ENCODE measurements at places on chromosomes 1 and 21.

DNA sequence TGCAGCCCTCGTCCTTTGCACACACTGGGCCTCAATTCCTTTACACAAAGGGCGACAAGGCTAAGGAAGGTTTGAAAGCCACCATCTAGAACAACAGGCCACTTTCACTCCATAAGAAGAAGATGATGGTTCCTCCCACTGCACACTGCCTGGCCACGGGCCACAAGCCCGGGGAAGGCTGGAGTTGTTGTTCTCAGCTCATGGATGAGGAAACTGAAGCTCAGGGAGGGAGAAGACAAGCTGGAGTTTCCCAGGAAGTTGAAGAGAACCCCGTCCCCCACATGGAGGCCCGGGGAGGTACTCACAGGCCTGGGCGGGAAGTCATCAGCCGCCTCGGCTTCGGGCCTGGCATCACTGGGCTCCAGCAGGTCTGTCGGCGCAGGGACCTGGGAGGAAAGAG, 24.6 kb upstream of the DDOST start:
- no peak for DNase-seq

GRCh38 chr1:86906419-86906818, 7.5 kb downstream of the SELENOF start:
- no peak for DNase-seq

- DNase-seq = no peak
Observed at GRCh38 chr1:201732351-201732750, 96.6 kb upstream of the IPO9 start.

DNA sequence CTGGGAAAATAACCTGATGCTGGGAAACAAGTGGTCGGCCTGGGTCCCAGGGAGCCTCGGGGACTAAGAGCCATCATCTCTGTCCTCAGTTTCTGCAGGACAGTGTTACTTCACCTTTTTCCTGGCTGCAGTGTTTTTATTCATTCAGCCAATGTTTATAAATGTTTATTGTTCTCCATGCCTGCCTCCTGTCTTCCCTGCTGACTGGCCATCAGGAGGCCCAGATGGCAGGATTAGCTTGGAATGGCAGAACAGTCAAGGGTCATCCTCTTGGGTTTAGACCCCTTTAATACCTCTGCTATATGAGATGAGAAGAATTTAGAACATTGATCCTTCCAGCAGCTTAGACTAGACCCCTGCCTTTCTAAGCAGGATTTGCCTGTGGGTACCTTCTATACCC, 13.3 kb downstream of the MAPKAPK2 start:
- no peak for DNase-seq

DNA sequence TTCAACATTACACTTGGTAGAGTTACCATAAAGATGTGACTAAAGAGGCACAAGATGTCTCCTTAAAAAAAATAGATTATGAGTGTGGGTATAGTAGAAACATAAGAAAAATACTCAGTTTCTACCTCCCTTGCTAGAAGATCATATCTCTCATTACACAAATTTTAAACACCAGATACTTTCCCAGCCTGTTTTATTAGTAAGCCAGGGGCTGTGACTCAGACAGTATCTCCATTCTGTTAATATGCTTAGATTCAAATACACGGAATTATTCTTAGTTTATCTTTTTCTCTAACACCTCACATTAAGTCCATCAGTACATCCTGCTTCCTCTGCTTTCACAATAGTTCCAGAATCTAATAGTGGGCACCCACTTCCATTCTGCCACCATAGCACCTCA, 561.8 kb upstream of the ADAMTS5 start:
- DNase-seq = no peak

DNA sequence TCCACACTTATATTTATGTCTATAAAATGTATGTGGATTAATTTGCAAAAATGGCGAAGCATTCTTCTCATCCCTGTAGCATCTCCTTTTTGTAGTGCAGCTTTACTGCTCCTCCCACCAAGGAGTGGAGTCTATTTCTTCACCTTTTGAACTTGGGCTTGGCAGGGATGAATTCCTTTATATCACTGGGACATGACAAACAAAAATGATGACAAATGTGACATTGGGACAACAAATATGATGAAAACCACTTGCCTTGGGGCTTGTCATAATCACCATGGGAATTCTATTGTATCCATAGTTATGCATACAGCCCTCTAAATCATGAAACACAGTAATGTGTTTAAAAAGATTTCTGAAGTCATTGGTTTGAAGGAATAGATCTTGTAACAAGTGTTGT, 155.0 kb downstream of the TNFSF18 start:
- no peak for DNase-seq

DNA sequence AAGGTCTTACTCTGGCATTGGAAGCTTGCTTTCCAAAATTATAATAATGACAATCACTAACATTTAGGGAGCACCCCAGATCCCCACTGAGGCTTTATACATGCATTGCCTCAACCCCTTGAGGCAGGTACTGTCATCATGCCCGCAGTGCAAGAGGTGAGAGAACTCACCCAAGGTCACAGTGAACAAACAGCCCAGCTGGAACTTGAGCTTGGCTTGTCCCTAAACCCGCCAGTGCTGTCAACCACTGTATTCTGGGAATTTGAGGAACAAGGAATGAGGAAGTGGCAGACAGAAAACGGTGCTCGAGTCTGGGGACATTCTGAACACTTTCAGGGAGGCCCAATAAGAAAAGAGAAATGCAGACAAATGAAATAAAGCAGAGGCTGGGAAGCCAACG, 34.6 kb upstream of the TLR5 start:
- no peak for DNase-seq

DNA sequence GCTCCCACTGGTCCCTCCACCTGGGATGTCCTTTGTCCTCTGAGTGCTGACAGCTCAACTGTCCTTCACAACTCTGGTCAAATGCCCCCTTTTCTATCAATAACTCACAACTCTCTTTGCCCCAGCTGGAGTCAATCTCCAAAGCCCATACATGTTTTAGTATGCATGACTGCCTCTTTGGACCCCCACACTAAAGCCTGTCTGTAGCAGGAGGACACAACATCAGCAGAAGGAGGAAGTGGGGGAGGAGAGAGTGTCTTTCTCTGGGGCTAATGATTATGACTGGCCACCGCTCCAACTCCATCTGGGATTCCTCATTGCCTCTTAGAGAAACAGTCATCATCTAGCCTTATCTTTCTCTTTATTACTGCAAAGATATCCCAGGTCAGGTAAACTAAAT, 186.6 kb upstream of the FGGY start:
- no peak for DNase-seq

GRCh38 chr1:89710498-89711139, 77.7 kb downstream of the LRRC8C start:
- DNase-seq = no peak

DNA sequence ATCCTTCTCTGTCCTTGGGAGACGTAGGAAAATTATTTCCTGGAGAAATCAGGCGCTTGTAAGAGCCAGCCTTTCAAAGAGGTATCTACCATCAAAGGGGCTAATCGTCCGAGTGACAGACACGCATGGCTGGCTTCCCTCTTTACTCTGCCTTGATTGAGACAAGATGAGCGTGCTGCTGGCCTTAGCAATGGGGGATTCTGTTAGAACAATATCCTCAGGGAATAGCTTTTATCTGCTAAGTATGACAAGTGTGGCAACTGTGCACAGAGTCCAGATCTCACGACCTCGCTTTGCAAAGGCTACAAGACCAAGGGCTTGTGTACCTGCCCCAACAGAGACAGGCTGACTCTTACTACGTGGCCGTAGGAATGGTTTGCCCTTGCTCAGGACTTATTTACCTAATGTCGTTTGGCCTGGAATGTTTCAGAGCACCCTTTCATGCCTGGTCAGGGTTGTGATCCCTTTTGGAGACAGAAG, 417.1 kb downstream of the KIF26B start:
- no peak for DNase-seq

DNA sequence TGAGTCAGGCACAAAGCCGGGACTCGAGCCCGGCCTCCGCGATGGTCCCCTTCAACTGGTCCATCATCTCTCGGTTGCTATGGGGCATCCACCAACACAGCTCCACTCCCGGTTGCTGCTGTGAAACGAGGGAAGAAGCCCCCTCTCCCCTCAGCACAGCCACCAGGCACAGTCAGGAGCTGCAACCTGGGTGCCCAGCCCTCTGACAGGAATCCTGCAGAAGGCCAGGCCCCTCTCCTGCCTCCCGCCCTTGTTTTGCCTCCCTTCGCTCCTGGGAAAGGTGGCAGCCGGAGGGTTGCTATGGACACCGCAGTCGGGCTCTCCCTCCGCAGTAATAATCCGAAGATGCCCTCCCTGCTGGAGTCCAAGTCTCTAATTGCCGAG, 8.9 kb upstream of the KCNN3 start:
- DNase-seq = no peak

- DNase-seq = no peak
Observed at GRCh38 chr1:233209481-233209880, 86.0 kb downstream of the PCNX2 start.

DNA sequence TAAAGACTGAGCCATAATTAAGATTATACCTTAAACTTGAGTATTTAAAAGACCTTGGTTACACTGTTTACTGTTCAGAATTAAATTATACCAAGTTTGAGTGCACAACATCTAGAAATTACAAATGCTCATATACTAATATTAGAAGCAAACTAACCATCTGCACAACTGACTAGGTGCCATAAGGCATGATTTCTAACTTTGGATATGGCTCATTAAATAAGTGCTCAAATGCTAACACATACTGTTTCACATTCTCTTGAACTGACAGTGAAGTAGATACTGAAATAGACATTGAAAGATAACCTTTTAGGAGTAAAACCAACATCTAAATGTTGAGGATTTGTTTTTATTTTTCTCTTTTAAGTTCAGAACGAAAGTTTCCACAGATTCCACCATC, 74.1 kb downstream of the PRKAA2 start:
- no peak for DNase-seq

- no peak for DNase-seq
Observed at GRCh38 chr1:158037008-158037865, 43.8 kb downstream of the KIRREL1 start.

DNA sequence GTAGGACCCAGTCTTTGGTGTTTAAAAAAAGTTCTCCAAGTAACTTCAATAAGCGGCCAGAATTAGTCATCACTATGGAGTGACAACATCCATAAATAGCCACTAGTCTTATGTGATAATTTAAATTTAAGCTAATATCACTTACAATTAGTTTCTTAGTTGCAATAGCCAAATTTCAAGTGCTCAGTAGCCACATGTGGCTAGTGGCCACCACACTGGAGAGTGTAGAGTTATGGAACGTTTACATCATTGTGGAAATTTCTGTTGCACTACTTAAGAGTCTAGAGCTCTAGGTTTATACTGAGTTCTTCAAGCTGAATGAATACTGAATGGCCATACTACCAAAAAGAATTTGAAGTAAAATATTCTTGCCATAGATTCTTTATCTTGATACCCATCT, 121.1 kb downstream of the RUNX1 start:
- DNase-seq = no peak

- DNase-seq = no peak
Observed at GRCh38 chr1:42999308-42999707, 40.6 kb upstream of the SLC2A1 start.

DNA sequence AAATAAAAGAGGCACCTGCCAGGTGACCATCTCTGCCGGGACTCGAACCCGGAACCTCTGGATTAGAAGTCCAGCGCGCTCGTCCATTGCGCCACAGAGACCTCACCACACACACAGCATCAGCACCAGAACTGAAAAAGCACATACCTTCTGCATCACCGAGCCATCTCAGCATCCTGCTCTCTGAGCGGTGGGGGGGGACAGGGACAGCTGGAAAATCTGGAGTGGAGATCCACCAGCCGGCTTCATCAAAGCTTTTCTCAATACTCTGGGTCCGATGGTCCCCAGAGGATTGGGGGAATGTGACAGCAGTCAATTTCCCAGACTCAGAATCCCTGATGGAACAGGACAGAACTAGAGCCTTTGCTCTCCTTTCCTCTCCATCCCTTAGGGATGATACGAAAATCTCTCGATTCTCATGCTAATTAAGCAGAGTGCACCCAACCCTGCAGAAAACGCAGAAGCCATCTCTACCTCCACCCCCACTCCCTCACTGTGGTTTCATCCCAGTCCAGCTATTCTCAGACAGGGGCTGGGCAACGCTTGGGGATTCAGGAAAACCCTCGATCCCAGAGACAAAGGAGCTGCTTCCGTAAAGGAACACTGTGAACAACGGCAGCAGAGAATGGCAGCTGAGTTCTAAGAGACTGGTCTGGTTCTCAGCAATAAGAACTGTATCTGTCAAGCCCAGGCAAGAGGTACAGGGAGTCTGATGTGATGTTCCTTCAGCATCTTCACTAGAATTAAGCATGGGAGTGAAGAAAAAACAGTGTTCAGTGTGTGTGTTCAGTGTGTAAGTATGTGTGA, 29.6 kb upstream of the CADM3 start:
- DNase-seq = no peak

DNA sequence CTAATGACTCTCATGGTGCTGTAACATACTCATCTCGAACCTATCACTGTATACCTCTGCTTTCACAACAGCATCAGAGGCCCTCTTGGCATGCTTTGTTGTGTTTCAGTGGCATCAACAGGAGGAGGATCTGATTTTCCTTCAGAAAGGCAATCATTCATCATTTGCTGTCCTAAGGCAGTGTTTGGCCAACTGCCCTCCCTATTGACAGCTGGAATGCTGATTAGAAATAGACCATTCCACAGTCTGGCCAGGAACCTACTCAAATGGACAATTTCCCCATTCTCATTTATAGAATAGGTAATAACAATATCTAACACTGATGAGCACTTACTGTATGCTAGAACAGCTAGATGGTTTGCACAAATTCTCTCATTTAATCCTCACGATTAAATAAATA, 310.6 kb upstream of the PTBP2 start:
- DNase-seq = no peak

GRCh38 chr1:158425027-158425426, 1.0 kb downstream of the OR10K2 start:
- no peak for DNase-seq

GRCh38 chr1:2279817-2280216, 51.7 kb downstream of the SKI start:
- no peak for DNase-seq

GRCh38 chr1:229116114-229116513, 154.8 kb upstream of the RAB4A start:
- no peak for DNase-seq

DNA sequence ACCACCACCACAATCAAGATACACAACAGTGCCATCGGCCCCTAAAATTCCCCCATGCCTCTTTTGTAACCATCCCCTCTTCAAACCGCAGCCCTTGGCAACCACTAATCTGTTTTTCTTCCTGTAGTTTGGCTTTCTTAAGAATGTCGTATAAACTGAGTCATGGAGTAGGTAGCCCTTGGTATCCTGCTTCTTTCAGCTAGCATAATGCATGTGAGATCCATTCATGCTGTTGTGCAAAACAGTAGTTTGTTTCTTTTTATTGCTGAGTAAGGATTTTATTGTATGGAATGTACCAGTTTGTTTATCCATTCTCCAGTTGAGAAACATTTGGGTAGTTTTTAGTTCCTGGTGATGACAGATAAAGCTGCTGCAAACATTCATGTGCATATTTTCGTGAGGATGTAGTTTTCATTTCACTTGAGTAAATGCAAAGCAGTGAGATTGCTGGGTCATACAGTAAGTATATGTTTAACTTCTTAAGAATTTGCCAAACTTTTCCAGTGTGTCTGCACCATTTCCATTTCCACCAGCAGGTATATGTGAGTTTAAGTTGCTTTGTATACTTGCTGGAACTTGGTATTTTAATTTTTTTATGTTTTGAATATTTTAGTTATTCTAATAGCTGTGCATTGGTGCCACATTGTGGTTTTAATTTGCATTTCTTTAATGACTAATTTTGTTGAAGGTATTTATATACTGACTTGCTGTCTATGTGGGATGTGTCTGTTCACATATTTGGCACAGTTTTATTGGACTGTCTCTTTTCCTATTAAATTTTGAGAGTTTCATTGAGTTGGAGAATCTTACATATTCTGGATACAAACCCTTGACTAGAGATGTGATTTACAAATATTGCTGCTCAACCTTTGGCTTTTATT, 148.4 kb upstream of the MAP1LC3C start:
- DNase-seq = no peak
